ENCODE measurements at places on chromosomes 4 and X. TPM values are rescaled to one million over a fixed set of nuclear protein-coding genes. Genes with fewer than 3 reads are reported as not detected.

GRSF1 gene
- 41.4 TPM for total RNA-seq

CXCL13 gene
- not detected for total RNA-seq

CYBB gene
- not detected for total RNA-seq

DNA sequence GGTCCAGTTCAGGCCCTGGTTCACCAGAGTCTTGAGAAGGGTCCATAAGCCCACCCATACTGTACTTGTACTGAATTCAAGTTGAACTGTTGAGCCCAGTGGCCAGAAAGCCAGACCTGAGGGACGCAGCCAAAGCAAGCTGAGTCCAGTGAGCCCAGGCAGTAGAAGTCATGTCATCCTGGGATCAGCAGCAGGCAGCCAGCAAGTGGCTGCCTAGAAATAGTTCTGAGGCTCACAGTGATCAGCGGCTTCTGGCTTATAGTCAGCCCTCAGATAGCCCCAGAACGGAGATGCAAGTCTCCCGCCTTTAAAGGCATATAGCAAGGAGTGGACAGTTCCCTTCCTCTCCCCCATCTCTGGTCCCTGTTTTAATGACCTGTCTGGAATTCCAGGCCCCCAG lies 347.1 kb downstream of the FBXW7 start:
- no peak for DNase-seq

DNA sequence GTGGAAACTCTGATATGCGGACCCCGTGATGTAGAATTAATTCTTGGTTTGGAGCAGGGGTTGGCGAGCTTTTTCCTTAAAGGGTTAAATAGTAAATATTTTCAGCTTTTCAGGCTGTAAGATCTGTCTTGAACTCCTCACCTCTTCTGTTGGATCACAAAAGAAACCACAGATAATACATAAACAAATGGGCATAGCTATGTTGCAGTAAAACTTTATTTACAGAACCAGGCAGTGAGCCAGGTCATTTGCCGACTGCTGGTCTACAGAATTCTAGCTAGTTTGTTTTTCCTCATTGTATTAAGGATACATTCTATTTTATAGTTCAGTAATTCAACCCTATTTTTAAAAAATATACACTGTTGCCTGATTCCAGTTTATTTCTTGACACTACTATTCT lies 116.6 kb downstream of the PAPSS1 start:
- no peak for DNase-seq

- no peak for DNase-seq
These were observed 2.7 kb downstream of the TKTL1 start for GRCh38 chrX:154298312-154298711.

DNA sequence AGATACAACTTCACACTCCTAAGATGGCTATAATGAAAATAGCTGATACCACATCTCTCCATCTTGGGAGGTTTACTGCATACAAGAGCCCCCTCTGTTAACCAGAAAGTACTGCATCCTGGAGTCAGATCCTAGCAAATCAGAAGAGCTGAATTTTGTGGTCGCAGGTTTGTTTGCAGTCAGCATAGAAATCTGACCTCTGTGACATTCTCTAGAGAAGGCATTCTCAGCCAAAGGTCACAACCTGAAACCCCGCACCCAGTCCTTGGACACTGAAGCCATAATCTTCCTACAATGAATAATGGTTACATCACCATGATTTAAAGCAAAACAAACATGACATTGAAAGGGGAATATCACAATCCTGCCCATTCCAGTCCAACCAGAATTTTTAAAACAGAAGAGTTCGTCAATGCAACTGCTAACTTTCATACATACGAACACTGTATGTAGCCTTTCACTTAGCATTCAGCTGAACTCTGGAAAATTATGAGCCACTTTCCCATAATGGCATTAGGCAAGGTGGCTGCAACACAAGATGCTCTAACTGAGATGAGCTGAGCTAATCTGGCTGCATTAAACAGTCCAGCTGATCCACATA lies 17.6 kb downstream of the HS6ST2 start:
- DNase-seq: no peak

GRCh38 chr4:89285745-89286144 lies 21.9 kb downstream of the GPRIN3 start:
- no peak for DNase-seq

GRCh38 chr4:185657183-185657582 lies 121.9 kb upstream of the PDLIM3 start:
- no peak for DNase-seq

GRCh38 chrX:46279214-46279924 lies 265.9 kb downstream of the ZNF674 start:
- DNase-seq: no peak

DNA sequence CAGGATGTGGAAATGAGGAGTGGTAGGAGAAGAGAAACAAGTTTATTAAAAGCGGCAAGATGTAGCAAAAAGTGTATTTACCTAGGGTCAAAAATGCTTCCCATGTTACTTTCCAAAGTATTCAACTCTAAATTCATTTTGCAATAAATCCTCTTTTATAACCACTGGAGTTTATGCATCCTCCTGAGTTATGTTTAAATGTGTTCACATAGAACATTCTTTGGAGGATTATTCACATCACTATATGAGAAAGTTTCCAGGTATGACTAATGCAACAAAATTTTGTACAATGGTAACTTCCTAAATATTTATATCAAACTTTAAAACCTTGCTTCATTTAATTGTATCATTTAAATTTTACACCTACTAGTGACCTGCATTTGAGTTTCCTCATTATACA lies 870.6 kb upstream of the SLIT2 start:
- DNase-seq: no peak

- no peak for DNase-seq
These were observed 34.0 kb downstream of the SLC9A6 start for GRCh38 chrX:136019226-136019625.

DNA sequence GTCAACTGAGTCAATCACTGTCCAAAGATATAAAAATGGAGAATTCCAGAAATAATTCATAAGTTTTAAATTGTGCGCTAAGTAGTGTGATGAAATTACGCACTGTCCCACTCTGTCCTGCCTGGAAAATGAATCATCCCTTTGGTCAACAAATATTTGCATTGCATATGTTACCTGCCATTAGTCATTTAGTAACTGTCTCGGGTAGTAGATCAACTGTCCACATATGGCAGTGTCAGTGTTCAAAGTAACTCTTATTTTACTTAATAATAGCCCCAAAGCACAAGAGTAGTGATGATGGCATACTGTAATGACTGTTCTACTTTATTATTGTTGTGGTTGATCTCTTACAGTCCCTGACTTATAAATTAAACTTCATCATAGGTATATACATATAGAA lies 3.4 kb downstream of the YTHDC1 start:
- peak; percentile 3 for DNase-seq

GRCh38 chrX:153397256-153397960 lies 3.7 kb downstream of the PNMA6E start:
- no peak for DNase-seq

GRCh38 chr4:82900066-82900410 lies 497 bp upstream of the THAP9 start:
- DNase-seq: no peak

GRCh38 chr4:168995537-168996295 lies 14.3 kb downstream of the CBR4 start:
- DNase-seq: peak; percentile 40

DNA sequence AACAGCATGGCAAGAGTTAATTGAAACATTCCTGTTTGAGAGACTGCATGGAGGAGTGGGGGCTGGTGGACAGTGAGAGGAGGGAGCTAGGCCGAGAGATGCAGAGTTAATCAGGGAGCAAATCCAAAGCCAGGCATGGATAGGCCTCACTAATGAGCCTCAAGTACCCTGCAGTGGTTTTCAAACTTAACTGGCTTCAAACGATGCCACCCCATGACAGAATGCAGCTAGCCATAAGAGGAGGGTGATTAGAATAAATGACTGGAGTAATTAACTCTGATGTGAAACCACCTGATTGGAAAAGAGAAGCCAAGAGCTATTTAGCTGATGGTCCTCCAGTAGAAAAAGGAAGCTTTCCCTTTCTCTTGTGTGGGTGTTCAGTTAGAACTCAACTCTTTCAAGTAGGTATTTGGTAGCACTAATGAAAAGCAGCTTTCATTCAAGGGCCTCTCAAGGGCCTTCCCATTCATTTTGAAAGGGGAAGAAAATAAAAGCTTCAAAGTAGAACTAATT lies 215.4 kb upstream of the MAB21L2 start:
- no peak for DNase-seq

GRCh38 chr4:19879330-19879729 lies 372.4 kb upstream of the SLIT2 start:
- no peak for DNase-seq
